Pancreas (tissue), 10 donors: ENCODE measurements at places on chromosomes 11 and 22. TPM values are rescaled to one million over a fixed set of nuclear protein-coding genes. Genes with fewer than 3 reads are reported as not detected.

The HTR3A gene
- 2.4 TPM for total RNA-seq

The SCUBE2 gene
- 7.1 TPM for total RNA-seq

DNA sequence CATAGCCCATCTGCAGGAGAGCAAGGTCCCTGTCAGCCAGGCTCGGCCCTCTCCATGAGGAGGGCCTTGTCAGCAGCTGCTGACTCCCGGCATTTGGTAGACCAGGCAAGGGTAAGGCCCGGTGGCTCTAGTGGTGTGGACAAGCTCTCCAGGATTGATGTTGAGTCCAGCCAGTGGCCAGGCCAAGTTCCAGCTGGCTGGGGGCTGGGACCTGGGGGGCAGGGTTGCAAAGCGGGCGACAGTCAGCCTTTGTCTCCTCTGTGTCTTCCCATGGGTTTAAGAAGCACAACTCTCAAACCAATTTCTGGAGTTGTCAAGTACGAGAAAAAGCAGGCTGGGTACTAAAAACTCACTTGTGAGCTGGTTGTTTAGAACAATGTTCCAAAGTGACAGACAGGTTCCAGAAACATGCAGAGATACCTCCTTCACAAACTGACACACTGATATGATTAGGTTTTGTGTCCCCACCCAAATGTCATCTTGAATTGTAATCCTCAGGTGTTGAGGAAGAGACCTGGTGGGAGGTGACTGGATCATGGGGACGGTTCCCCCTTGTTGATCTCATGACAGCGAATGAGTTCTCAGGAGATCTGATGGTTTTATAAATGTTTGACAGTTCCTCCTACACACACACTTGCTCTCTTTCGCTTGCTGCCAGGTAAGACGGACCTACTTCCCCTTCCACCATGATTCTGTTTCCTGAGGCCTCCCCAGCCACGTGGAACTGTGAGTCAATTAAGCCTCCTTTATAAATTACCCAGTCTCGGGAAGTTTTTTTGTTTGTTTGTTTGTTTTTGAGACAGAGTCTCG, 52.3 kb upstream of the SERPIND1 start:
- H3K27ac ChIP-seq: no peak overlapping the region
- H3K4me3 ChIP-seq: no peak overlapping the region
- H3K27me3 ChIP-seq: no peaks in the 10 kb centered on the region
- no peak for DNase-seq

The HDAC10 gene
- total RNA-seq: 17.0 TPM

The DERL3 gene
- 19.4 TPM for total RNA-seq

The TNNT3 gene
- total RNA-seq: 0.24 TPM

GRCh38 chr11:1206391-1207271, 16.2 kb upstream of the MUC5B start:
- H3K27ac ChIP-seq: no peak overlapping the region
- no peaks in the 10 kb centered on the region for H3K36me3 ChIP-seq
- no peaks in the 10 kb centered on the region for H3K27me3 ChIP-seq
- H3K4me3 ChIP-seq: no peak overlapping the region

DNA sequence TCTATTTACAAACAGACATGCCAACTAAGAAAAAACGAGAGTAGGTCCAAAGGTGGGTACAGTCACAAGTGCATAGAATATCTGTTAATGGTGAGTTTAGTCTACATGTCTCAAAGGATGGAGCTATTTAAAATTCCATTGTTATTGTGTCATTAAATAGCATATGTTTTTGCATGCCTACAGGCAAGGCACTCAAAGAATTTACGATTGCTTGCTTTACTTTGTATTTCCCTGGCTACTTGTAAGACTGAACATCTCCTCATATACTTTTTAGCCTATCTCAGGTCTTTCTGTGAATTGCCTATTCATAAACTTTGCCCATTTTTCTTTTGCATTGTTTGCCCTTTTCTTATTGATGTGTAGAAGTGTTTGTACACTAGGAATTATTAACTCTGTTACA, 39.7 kb downstream of the DEUP1 start:
- H3K4me1 ChIP-seq: no peaks in the 10 kb centered on the region
- H3K4me3 ChIP-seq: no peak overlapping the region
- no peaks in the 10 kb centered on the region for H3K27me3 ChIP-seq
- H3K27ac ChIP-seq: no peak overlapping the region
- no peaks in the 10 kb centered on the region for H3K36me3 ChIP-seq
- no peak for DNase-seq
